DND-41 (cell line): ENCODE measurements at places on chromosomes 2 and 18.

DNA sequence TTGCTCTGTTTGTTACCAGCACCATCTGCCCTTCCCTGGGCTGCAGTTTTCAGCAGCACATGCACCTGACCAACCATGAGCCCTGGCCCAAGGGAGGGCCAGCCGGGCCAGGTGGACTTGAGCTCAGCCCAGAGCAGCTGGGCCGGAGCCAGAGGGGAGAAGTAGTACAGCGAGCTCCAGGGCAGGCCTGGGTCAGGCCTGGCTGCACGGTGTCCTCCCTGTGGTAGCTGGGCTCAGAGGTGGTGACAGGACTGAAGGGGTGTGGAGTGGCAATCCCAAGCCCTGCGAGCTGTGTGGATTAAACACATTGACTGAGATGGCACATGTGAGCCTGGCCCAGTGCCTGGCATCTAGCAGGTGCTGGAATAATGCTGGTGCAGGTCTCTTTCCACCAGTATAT, 222.2 kb downstream of the GLI2 start:
- DNase-seq = no peak

DNA sequence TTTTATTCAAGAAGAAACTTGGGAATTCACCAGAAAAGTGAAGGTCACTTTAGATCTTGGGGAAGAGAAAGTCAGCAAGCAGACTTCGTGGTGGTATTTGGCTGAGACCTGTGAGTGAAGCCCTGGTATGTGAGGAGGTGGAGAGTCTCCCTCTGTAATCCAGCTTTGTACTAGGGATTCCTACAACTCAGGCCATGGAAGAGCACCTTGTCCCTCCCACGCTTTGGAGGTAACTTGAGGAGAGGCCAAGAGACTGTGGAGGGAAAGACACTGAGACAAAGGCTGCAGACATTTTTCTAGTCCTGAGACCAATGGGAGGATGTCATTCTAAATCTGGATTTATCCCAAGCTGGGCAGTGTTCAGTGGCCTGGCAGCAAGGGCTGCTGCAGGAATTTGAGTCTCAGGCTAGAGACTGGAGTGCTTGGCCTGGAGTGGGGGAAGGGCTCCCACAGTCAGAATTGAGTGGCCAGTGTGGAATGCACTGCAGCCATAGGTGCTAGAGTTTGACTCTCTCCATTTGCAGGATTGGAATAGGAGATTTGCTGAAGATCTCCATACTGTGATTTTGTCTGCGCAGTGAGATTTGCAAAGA, 219.0 kb downstream of the ACTR3 start:
- no peak for DNase-seq

DNA sequence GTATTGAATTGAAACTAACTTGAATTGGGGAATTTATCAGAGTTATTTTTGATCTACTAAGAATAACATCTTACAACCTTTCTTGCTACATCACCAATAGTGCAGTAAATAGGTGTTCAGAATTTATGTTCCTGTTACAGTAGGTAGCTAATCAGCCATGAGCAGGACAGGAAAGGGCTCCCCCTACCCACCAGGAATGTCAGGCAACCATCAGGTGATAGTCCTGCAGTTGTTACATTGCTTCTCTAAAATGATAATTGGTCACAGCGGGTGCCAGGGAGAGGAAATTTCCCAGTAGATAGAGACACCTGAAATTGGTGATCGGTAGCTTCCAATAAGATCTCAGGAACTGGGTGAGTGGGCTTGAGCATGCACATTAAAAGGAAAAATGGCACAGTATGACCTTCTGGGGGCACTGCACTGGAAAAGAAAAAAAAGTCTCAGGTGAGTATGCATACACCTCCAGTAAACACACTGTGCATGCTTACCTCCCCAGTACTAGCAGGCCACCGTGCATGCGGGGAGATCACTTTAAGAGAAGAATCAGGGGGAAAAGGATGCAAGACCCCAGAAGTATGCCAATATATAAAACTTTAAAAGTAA, 1092.0 kb upstream of the LRRTM1 start:
- no peak for DNase-seq

GRCh38 chr2:37923308-37924055, 1.6 kb upstream of the RMDN2 start:
- DNase-seq = no peak
